ENCODE measurements at places on chromosomes 1 and 21.

GRCh38 chr1:161047436-161048420 lies 2.0 kb upstream of the USF1 start:
- DNase-seq: no peak

GRCh38 chr21:33762803-33763581 lies 120.7 kb downstream of the ITSN1 start:
- DNase-seq: no peak

- no peak for DNase-seq
Observed at GRCh38 chr1:60662486-60663044, 419.8 kb upstream of the NFIA start.

GRCh38 chr1:205246351-205247119 lies 18.8 kb downstream of the TMCC2 start:
- DNase-seq: no peak

DNA sequence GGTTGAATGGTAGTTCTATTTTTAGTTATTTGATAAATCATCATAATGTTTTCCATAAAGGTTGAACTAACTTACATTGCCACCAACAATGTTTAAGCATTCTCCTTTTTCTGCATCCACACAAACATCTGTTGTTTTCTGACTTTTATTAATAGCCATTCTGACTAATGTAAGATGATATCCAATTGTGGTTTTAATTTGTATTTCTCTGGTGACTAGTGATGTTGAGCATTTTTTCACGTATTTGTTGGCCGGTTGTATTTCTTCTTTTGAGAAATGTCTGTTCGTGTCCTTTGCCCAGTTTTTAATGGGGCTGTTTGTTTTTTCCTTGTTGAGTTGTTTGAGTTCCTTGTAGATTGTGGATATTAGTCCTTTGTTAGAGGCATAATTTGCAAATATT lies 24.6 kb upstream of the SLC35F3 start:
- no peak for DNase-seq

DNA sequence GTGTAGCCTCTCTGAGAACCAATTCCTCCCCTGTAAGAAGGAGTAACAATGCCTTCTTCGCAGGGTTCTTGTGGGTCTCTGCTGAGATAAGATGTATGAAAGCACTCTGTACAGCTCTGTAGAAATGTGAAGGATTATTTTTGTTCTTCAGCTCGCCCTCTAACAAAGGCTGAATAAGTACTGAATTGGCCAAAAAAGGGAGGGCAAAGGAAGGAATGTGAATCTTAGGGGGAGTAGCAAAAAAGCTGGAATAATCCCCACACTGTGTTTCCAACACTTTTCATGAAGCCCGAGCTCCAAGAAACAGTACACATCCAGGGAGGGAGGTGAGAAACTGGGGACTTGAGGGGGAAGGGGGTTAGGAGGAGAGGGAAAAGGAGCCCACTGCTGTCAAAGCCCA lies 14.0 kb upstream of the SLC41A1 start:
- no peak for DNase-seq

GRCh38 chr1:157711802-157712201 lies 11.2 kb upstream of the FCRL3 start:
- no peak for DNase-seq

All from CD4-positive, alpha-beta T cell (primary cell).